Esophagus mucosa (tissue), 1 donor: ENCODE measurements at places on chromosomes 5 and 9. TPM values are rescaled to one million over a fixed set of nuclear protein-coding genes. Genes with fewer than 3 reads are reported as not detected.
A peak's percentile ranks its signal among the peaks of the same experiment; 100 is the strongest.

- ATAC-seq = no peak
Measured at GRCh38 chr5:150516011-150516410, 8.1 kb downstream of the NDST1 start.

- ATAC-seq = no peak
Measured at GRCh38 chr5:102802708-102803458, 47.8 kb downstream of the PAM start.

The ANKRD18A gene
- total RNA-seq = 3.0 TPM

GRCh38 chr5:90484540-90484939, 9.9 kb downstream of the POLR3G start:
- ATAC-seq = no peak

The NSUN2 gene
- 43.0 TPM for total RNA-seq

DNA sequence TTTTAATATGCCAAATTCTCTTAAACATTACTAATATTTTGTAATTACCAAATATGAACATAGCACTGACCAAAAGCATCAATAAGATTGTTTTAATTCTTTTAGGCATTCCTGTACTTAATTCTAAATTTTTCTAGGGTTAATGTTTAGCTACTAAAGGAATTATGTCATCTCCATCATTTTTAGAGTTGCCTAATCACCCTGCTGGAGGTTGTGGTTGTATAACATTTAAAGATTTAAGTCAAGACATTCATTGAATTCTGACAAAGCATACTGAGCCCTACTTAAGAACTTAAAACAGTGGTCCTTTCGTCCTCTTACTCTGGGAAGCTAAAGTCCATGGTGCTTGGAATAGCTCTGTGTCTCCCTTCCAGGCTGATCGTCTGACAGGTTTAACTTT, 28.1 kb upstream of the DAB2 start:
- no peak for ATAC-seq

GRCh38 chr9:91560301-91560700, 136.7 kb upstream of the NFIL3 start:
- no peak for ATAC-seq

The ADAMTS2 gene
- total RNA-seq = 3.5 TPM

GRCh38 chr5:9667906-9668305, 37.8 kb upstream of the TAS2R1 start:
- no peak for ATAC-seq

The PFN3 gene
- total RNA-seq = not detected

DNA sequence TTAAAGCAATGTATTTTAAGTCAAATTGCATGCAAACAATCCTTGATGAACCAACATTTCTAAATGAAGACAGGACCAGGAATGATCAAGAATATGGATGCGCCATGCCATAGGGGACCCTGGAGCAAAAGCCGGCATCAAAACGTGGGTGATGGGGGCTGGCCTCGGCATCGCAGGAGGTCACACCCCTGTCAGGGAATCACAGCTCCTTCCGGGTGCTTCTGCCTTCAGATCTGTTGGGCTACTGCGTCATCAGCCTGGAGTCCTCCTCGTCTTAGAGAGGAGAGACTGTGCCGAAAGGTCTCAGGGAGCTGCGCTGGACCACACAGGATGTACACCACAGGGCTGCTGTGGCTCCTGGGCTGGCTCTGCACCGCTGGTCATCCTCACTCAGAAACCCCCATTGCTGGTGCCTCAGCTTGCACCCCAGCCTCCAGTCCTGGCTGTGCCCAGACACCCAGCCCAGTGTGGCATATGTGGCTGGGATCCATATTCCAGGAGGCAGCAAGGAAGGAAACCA, 152.9 kb upstream of the PPP1R26 start:
- no peak for ATAC-seq

The PPP3R2 gene
- total RNA-seq = not detected

DNA sequence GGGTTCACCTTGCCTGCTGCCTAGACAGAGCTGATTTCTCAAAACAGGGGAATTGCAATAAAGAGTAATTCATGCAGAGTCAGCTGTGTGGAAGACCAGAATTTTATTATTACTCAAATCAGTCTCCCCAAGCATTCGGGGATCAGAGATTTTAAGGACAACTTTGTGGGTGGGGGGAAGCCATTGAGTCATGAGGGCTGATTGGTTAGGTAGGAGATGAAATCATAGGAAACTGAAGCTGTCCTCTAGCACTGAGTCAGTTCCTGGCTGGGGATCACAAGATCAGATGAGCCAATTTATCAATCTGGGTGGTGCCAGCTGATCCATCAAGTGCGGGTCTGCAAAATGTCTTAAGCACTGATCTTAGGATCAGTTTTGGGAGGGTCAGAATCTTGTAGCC, 159.1 kb upstream of the MAP1B start:
- ATAC-seq = no peak

GRCh38 chr9:117122102-117122501, 292.8 kb downstream of the ASTN2 start:
- no peak for ATAC-seq

DNA sequence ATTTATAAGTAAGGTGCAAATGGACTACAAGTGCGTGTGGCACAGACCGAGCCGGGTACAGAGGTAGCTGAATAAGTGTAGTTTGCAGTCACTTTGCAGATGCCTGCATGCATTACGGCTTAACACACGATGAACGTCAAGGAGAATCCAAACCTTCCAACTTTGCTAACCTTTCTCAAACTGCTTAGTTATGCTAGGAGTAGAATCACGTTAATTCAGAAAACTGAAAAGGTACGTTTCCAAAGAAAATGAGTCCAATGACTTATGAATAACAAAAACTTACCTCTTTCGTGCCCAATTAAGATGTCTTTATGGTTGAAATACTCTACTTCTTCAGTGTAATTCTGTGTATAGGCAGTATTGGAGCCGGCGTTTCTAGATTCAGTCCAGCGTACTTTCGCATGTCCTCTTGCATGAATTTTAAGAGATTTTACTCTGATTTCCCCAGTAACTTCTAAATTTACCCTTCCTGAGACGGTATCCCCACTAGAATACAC, 539 bp downstream of the ARRDC3 start:
- no peak for ATAC-seq

DNA sequence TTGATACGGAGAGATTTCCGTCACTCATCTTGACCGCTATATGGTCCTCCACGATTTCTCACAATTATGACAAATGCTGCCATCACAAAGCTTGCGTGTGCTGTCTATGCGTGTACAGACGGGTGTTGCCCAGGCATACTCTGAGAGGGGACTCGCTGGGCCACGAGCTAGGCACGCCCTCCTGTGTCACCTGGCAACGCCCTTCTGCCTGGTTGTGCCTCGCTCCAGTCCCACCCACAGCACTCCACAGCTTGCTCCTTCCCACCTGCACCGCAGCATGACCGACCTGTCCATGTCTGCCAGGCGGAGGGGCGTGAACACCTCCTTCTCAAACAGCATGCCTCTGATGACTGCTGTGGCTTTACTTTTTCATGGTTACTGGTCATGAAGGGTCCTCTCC, 55.6 kb downstream of the CAMSAP1 start:
- ATAC-seq = peak; percentile 97

The IFNK gene
- total RNA-seq = not detected

DNA sequence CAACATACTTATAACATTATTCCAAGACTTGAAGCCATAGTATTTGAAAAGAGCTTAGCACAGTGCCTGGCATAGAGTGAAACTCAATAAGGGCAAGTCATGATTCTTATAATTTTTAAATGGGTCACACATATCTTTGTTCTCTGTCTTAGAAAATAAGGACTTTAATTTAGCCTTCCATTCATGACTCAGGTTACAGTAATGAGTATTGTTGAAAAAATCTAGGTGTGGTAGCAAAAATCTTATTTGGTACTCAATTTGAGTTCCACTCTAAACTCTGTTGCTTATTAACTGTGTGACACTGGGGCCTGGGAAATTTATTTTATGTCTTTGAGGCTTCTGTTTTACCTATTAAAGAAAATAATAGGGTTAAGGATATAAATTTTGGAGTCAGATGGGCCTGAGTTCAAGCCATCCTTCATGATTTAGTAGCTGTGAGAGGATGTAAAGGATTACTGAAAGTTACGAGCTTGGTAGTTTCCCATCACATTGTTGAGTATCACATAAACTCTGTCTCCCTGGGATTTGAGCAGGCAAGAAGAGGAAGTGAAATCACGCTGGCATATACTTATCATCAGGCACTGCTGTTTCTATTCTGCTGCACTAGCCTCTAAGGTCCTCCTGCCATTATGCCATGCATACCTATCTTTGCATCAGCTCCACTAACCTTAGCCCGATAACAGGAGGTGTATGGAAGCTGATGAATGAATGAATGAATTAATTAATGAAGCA, 1.5 kb downstream of the SPINK9 start:
- ATAC-seq = peak; percentile 77

GRCh38 chr5:113488645-113489184, 462 bp upstream of the MCC start:
- ATAC-seq = peak; percentile 30

The SPINK4 gene
- not detected for total RNA-seq

DNA sequence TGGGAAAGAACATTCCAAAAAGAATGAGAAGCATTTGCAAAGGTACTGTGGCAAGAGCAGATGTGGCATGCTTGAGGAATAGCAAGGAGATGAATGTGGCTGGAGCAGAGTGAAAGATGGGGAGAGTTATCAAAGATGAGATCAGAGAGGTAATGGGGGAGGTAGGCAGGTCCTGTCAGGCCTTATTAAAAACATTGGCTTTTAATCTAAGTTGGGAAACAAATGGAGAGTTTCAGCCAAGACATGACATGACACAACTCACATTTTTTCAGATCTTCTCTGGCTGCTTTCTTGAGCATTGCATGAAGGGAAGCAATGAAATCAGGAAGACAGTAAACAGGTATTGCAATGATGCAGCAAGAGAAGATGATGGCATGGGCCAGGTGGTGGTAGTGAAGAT, 120.3 kb downstream of the MUSK start:
- no peak for ATAC-seq

The SLC6A3 gene
- 0.16 TPM for total RNA-seq

DNA sequence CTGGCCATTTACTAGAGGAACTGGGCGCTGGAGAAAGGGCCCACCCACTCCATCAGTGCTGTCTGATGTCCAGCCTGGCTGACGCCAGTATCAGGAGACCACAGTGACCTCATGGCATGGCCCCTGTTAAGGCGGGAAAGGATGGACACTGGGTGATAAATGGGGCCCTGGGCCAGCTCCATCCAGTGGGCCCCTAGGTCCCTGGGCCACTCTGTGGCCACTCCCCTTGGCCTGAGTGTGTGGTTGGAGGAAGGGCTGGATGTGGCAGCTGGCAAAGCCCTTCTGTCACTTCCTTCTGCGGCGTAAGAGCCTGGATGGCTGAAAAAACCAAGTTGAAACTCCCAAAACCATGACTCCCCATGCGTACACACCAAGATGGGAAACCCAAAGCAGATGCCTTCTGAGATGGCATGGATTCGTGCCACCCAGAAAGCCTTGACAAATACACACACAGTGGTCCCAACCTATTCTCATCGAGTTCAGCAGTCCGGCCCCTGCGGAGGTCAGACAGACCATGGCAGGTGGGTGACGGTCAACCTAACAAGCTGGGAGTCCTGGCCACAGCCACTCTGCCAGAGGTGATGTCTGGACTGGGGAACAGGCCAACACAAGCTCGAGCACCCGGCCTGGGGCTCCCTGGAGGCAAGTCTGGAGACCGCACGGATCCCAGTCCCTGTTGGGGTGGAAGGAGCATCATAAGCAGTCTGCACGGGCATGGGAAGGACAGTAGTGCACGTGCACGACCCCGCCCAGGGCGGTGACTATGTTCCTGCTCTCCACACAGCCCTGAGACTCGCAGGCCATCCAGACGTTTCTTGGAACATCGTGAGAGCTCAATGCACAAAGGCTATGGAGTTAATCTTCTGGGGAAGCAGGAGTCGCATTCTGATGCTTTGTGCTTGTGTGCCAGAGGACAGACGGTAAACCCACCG, 45.2 kb upstream of the NOTCH1 start:
- no peak for ATAC-seq

The HEMGN gene
- not detected for total RNA-seq

GRCh38 chr9:136343884-136344269, 16.5 kb downstream of the GPSM1 start:
- ATAC-seq = no peak

DNA sequence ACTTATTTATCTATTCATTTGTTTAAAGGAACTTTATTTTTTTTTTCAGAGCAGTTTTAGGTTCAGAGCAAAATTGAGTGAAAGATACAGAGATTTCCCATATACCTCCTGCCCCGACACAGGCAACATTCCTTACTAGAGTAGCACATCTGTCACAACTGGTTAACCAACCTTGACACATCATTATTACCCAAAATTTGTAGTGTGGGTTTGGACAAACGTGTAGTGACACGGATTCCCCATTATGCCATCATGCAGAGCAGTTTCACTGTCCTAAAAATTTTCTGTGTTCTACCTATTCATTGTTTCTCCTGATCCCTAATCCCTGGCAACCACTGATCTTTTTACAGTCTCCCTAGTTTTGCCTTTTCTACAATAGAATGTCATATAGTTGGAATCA, 57.3 kb upstream of the LHFPL2 start:
- ATAC-seq = no peak

DNA sequence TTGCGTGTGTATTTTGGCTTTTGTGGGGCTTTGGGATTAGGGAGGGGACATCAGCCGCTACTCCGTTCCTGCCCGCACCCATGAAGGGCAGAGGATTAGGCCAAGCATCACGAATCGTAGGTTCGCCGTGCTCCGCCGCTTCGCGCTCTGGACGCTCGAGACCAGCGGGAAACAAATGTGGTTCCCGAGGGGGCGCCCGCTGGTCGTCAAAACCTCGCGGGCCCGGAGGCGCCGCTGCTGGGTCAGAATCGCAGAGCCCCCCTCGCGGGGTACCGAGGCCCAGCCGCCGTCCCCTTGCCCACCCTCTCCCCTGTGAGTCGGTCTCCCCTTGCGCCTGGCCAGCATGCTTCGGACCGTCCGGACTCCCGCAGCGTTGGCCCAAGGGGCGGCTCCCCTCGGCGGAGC, 2.3 kb upstream of the PAX5 start:
- no peak for ATAC-seq

DNA sequence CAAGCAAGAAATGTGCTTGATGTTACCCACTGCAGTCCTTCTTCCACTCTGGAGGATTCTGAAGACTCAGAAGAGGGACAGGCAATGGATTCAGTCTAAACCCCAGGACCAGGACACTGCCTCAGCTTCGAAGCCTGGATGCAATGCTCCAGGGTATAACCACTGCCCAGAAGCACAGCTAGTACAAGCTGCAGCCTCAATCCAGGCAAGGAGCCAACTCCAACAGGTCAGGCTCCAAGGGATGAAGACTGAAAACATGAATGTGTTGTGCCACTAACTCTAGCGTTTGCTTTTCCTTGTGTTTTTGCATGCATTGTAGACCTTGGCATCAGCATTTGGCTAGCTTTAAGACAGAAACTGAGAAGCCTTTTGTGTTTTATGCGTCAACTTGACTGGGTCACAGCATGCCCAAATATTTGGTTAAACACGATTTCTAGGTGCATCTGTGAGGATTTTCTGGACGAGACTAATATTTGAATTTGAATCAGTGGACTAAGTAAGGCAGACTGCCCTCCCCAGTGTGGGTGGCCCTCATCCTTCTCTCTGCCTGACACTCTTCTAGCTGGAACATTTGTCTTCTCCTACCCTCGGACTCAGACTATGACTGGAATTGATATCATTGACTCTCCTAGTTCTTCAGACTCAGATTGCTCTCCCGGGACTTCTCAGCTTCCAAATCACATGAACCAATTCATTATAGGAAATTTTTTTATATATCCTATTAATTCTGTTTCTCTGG, 20.5 kb upstream of the GPX3 start:
- no peak for ATAC-seq

- ATAC-seq = no peak
Measured at GRCh38 chr5:95730011-95730700, 980 bp upstream of the RHOBTB3 start.

The SLC27A6 gene
- 1.8 TPM for total RNA-seq
